ENCODE measurements at places on chromosomes 13 and 19.

GRCh38 chr13:105247830-105248229, 1287.6 kb downstream of the EFNB2 start:
- DNase-seq = no peak

DNA sequence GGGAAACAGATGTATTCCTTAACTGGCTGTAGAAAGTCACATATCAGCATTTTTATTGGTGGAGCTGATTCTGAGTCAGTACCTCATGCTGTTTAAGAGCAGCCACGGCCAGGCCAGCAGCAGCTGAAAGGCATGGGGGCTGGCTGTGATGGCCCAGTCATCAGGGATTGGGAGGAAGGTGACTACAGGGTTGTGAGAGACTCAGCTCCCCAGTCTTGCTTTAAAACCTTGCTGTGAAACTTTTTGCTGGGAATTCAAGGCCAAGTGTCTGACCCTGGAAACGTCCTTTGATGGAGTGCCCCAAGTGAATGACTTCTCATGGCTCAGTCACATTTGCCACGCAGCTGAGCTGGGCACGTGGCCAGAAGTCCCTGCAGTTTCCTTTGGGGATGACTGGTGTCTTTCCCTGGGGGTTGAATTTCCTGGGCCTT, 39.1 kb upstream of the RNF113B start:
- DNase-seq = no peak

DNA sequence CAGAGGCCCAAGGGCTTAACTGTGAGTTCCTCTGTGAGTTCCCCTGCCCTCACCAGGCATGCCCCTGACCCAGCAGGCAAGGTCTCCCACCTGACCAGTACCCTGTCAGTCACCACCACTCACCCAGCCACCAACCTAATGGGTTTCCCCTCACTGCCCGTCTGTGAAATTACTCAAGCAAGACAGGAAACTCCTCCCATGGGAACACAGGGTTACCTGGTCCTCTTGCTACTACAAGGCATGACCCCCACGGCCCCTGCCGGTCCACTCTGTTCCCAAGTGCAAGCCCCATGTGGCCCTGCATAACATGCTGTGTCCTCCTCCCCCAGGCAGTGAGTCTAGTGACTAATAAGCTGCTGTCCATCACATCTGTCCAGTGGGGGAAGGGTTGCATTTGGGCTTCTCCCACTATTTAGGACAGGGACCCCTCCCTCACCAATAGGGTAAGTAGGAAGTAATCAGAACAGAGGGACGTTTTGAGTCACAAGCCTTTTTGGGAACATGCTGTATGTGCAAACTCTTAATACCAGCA, 8.0 kb upstream of the DHRS12 start:
- no peak for DNase-seq

DNA sequence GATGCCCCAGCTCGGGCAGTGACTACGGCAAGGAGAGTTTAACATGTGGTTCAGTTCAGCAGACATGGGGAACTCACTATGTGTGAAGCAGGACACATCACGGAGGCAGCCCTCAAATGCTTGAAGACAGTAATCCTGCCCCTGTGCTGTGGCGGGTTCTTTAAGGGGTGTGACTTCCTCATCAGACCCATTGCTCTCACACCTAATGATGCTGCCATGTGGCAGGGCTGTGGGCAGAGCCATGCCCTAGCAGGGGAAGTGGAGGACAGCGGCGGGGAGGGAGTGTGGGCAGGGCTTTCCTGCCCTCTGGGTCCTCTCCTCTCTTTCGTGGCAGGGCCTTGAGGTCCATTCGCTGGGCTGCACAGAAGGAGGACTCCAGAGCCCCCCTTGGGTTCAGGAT, 131.1 kb upstream of the GJB6 start:
- DNase-seq = no peak

GRCh38 chr13:75170311-75170710, 311.7 kb downstream of the TBC1D4 start:
- no peak for DNase-seq

- no peak for DNase-seq
Measured at GRCh38 chr13:47179321-47179720, 282.5 kb upstream of the HTR2A start.

- no peak for DNase-seq
Measured at GRCh38 chr13:68050761-68051160, 820.6 kb upstream of the PCDH9 start.

- DNase-seq = no peak
Measured at GRCh38 chr13:46288570-46289259, 77.0 kb downstream of the LRRC63 start.

- DNase-seq = no peak
Measured at GRCh38 chr13:68026077-68026476, 795.9 kb upstream of the PCDH9 start.
